ENCODE measurements at places on chromosomes 6 and 20.

GRCh38 chr20:6898928-6899327 lies 131.4 kb downstream of the BMP2 start:
- no peak for DNase-seq

GRCh38 chr6:22972771-22973170 lies 403.4 kb downstream of the HDGFL1 start:
- no peak for DNase-seq

DNA sequence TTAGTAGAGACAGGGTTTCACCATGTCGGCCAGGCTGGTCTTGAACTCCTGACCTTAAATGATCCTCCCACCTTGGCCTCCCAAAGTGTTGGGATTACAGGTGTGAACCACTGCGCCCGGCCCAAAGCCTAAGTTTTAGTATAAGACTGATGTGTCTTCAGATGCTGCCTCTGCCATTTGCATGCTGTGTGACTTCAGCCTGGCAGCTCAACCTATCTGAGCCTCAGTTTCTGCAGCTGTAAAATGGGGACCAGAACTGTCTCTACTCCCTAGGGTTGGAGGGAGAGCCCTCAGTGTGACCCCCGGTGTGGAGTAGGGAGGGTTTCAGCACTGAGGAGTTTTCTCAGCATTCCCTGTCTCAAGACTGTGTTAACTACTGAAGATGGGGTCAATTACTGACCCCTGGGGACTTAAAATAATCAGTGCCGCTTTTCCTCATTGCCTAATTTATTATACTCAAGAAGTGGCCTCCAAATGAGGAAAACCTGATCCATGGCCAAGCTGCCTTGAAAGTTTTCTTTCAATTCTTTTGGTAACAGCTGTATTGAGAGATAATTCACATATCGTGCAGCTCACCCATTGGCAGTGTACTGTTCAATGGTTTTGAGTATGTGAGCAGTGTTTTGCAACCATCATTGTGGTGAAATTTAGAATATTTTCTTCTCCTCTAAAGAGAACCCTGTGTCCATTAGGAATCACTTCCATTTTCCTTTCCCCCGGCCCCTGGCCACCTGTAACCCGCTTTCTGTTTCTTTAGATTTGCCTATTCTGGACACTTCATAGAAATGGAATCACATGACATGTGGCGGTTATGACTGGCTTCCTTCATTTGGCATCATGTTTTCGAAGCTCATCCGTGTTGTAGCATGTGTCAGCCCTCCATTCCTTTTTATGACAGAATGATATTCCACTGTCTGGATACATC lies 64.8 kb downstream of the PHACTR3 start:
- DNase-seq, result no peak

DNA sequence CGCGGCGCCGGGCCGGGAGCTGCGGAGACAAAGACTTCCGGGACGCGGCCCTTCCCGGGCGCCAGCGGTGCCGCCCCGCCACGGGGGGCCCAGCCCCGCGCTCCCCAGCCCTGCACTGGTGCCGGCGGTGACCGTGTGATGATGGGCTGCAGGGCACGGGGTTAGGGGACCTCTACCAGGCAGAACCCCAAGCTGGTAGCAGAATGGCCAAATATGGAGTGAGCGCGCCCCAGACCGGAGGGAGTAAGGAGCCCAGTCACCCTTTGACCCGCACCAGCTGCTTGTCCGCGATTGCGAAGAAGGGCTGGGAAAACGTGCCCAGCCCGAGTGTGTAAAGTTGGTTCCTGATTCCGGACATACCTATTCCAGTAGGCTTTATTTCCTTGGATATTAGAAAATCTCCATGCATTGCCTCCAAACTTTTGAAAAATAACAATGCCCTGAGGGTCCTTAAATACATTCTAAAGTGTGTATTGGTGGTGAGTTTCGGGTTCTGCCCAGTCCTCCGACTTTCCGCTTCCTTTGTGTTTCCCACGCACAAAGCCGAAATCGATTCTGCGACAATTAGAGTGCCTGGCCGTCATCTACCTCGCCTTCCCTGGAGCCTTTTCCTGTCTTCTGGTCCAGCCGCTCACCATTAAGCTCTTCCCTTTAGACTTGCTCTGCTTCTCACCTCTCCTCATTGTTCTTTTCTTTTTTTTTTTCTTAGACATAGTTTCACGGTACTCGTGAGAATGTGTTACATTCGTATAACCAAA lies 1.1 kb downstream of the ABRACL start:
- no peak for DNase-seq

DNA sequence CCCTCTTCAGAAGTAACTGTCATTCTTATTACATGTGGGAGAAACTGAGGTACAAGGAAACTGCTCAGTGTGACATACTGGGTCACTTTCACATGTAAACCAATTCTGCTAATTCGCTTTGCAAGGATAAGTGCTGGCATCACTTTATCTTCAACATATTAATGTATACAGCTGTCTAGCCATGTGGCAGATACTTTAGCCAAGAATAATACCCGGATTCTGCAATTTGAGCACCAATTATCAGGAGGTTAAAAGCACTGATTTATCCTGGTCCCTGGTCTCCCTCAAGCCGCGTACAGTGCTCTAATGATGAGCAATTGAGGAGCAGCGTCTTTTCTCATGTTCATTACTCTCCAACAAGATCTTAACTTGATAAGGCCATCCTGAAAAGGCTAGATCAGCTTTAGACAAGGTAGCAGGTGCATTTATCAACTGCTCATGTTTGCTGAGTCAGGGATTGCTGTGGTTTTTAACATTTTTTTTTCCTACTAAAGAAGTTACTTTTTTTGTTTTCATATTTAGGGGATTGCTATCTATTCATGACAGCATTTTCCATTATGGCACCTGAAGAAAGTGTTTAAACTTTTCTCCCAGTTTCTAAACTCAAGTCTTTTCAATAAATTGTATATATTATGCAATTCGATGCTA lies 1066.3 kb upstream of the MAP3K7 start:
- DNase-seq, result no peak

DNA sequence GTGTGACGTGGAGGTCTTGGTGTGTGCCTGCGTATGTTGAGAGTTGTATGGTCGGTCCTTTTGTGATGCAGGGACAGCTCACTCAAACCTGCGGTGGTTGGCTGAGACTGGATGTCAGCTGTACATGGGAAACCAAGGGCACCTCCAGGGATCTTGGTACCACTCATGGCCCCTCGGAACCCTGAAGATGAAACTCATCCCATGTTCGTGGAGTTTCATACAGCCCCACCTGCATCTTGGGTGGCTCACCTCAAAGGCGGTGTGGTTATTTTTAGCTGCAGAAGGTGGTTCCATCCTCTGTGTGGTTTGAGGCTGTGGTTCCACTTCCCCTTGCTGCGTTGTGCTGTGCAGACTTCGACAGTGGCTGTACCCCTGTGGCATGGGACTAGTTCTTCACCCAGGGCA lies 52.6 kb upstream of the SLC22A1 start:
- DNase-seq, result no peak

DNA sequence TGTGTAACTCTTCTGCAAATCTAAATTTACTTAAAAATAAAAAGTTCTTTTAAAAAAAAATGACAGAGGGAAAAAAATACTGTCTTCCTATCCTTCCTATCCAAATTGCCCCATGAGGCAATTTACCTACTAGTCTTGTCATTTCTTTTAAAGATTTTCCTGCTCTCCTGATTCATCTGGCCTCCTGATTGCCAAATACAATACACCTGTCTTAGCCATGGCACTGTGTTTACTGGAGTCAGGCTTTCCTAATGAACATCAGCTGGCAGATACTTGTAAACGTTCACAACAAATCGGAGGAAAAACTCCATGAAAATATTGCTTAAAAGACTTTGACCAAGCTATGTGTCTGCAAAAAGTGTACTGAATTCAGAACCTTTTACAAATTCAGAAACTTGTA lies 21.5 kb downstream of the TM9SF4 start:
- DNase-seq, result no peak

- DNase-seq, result no peak
Measured at GRCh38 chr20:57785720-57786119, 75.9 kb upstream of the PMEPA1 start.
